ENCODE measurements at places on chromosomes 6 and 20.

GRCh38 chr6:53018446-53018845 lies 23.4 kb upstream of the GSTA4 start:
- no peak for DNase-seq

DNA sequence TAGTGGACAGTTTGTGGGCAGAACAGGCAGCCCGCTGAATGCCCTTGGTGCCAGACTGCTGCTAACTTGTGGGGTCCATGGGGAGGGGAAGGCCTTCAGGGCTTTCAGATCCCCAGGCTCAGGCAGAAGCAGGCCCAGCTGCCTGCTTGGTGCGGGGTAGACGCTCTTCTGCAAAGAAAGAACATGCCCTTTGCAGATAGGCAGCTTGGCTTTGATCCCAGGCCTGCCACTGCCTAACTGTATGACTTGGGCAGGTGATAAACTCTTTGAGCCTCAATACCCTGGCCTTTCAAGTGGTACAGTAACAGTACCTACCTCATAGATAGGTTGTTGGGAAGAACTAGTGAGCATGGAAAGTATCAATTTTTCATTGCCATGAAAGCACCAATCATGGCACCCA lies 28.4 kb downstream of the CHMP4B start:
- no peak for DNase-seq

DNA sequence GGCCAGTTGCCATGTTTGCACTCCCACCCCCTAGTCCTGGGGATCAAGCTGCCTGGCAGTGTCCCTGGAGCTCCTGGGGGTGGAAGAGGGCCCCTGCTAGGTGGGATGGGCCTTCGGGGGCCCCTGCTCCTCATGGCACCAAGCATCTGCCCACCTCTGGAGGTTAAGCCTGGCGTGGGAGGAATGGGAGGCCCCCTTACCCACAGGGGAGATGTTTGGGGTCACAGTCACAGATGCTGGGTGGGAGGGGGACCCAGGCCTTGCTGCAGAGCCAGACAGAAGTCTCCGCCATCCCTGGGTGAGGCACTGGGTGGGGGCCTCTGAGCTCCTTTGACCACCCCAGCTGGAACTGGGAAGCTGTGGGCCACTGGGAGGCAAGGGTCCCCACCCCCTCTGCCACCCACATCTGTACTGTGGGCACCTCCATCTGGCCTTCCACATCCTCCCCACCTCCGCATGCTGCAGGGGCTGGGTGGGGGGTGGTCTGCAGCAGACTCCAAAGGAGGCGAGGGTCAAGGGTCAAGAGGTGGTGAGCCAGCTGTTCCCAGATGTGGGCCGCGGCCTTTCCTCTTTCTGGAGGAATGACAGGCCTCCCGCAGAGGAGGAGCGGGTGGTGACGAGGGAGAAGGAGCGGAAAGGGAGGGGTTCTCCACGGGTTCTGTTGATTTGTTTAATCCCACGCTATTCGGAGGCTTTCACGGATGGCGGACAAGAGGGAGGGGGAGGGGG lies 41.5 kb downstream of the YTHDF1 start:
- DNase-seq, result no peak

- DNase-seq, result no peak
Observed at GRCh38 chr6:46491201-46491627, at the start of gene RCAN2. Gene RCAN2, minus strand, starts transcription at chr6:46491449.

- DNase-seq, result no peak
Observed at GRCh38 chr6:107729098-107729497, 95.0 kb downstream of the SCML4 start.

DNA sequence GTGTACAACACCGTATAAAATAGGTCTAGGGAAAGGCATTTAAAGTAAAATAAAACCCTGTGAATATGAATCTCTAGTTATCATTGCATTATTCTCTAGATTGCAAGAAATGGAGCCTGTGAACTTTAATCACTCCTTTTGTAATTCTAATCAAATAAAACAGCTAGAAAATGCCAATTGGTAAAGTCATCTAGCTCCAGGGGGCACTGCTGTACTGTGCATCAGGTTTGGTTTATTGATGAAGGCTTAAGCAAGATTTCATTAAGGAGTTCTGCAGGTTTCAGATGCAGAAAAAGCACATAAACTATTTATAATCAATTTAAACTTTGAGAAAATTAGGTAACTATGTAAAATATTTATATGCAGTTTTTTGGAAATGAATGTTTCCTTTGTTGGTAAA lies 645.0 kb downstream of the PHF3 start:
- DNase-seq, result no peak

- no peak for DNase-seq
Observed at GRCh38 chr6:147595961-147596360, 87.5 kb downstream of the SAMD5 start.

GRCh38 chr6:157020881-157021343 lies 243.7 kb downstream of the ARID1B start:
- peak; percentile 23 for DNase-seq

- DNase-seq, result no peak
Observed at GRCh38 chr6:72856801-72857200, 234.9 kb downstream of the KCNQ5 start.

DNA sequence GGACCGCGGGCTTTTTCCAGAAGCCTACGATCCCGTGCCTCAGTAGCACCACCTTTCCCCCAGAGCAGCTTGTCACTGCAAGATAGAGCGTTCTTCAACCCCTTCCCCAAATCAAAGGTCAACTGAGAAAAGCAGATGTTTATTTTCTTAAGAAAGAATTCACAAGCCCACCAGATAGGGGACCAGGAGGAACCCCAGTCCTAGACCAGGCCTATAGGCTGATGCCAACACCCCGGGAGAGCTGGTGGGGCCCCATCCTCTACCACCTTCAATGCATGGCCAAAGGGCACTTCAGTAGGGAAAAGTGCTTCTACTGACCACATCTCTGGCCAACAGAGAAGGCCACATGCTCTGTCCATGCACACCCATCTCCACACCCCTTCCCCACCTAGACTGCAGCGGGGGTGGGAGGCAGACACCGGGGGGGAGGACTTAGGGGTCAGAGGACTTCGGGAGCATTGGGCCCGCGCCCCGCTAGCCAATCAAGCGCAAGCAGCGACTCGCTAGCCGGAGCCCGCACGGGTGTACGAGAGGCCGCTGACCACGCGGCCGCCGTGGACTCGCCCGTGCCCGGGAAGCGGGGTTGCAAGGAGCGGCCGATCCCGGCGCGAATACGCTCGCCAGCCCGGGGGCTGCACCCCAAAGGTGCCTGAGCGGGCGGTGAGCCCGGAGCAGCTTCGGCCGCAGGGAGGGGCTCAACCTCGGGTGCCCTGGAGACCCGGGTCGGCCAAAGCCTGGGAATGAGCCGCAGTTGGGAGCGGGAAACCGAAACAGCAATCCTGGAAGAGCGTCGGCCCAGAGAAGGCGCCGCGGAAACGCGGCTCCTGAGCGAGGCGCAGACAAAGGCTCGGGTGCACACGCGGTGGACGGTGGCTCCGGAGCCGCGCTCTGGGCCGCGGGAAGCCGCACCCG lies 2.8 kb downstream of the PDE10A start:
- no peak for DNase-seq

- no peak for DNase-seq
Observed at GRCh38 chr6:14929291-14929690, 316.6 kb upstream of the JARID2 start.

DNA sequence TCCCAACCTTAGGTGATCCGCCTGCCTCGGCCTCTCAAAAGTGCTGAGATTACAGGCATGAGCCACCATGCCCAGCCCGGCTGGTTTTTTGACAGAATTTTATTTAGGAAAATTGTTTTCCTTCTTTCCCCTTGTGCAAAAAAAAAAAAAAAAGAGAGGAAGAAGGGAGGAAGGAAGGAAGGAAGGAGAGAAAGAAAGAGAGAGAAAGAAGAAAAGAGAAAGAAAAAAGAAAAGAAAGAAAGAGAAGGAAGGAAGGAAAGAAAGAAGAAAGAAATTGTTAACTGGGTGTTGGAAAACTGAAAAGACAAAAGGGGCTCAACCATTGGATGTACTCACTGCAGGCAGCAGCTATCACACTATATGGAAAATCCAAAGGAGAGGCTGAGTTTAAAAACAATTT lies 1.4 kb upstream of the RNF8 start:
- DNase-seq, result no peak

DNA sequence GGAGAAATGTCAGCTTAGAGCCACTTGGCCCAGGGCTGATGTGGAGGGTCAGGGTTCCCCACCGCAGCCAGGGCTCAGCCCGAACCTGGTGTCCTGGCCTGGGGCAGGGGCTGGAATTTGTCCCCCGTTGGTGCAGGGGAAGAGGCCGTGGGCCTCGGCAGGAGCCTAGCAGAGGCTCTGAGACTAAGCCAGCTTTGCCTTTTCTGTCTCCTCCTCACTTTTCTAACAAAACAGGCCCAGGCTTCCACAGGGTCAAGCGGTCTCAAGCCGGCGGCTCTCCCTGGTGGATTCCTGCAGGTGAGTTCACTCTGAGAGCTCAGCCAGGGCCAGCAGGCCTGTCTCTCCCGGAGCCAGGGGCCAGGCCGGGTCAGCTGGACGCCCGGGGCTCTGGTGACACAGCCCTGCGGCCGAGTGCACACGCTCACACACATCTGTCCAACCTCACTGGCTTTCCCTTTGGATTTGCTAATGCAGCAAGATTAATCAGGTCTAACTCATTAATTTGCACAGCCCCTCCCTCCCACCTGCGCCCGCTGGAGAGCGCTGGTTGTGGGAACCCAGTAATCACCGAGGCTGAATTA lies 2.9 kb upstream of the CHRNA4 start:
- DNase-seq, result no peak

DNA sequence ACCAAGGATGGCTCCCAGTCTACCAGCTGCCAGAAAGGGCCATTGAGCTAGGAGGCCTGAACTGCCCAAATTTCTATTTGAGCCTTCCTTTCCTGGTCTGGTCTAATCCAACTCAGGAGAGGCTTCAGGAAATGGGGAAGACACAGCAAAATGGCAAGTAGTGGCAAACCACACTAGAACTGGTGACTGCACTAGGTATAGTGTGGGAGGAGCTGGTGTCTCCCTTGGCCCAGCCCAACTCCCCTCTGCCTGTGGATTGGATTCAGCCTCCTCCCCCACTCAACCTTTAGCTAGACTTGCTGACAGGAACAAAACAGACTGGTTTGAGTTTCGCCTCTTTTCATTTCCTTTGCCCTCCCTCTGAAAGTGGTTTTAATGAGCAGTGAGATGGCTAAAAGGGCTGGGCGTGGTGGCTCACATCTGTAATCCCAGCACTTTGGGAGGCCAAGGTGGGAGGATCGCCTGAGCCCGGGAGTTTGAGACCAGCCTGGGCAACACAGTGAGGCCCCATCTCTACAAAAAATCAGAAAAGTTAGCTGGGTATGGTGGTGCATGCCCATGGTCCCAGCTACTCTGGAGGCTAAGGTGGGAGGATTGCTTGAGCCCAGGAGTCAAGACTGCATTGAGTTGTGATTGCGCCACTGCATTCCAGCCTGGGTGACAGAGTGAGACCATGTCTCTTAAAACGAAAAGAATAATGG lies 17.5 kb downstream of the MRPS18A start:
- DNase-seq, result no peak

DNA sequence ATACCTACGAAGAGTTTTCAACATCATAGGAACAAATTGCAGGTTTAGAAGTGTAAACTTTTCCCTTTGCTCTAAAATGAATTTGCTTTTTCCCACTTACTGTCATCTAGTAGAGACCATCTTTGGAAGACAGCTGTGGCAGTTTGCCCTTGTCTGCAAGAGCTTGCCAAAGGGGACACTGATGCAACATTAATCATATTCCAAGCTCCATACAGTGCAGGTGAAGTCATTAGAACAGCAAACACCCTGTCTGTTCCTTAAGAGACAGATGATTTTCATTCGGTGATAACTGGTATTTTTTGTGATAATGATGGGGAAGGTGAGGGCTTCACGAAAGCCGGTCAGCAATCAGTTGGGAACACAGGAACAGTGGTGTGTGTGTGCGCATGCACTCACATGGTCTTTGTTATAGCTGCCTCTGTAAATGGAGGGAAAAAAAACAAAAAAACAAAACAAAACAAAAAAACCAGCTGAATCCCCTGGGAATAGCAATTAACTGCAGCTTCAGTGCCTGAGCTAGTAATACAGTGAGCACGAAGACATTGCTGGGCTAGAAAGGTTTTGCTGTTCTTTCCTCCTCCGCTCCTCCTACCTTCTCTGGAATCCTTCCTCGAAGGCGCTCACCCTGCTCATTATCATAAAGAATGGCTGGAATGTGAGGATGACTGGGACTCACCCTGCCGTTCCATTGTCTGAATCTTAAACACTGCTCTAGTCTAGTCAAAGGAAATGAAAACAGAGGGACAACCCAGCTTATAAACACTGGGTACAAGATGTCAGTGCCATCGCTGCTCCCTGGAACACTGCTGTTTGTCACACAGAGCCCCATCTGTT lies 35.2 kb upstream of the KIF13A start:
- DNase-seq, result no peak

- DNase-seq, result no peak
Observed at GRCh38 chr20:59314997-59315396, 14.6 kb downstream of the EDN3 start.

- no peak for DNase-seq
Observed at GRCh38 chr6:134603561-134603960, 285.6 kb upstream of the SGK1 start.

DNA sequence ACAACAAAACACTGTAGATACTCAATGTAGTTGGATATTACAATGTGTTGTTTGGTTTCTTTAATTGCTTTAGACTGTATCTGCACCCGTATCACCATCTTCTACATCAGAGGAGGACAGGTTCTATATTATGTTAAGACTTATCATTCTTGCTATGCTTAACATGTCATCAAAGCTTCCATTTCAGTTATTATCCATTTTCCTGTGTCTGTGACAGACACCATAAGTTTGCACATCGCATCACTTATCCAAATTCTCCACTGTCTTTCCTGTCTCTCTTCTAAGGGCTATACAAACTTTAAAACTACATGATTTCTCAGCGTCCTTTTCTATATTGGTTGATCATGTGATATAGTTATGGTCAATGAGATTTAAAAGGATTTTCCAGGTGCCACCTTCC lies 719.0 kb downstream of the TBC1D32 start:
- DNase-seq, result no peak

DNA sequence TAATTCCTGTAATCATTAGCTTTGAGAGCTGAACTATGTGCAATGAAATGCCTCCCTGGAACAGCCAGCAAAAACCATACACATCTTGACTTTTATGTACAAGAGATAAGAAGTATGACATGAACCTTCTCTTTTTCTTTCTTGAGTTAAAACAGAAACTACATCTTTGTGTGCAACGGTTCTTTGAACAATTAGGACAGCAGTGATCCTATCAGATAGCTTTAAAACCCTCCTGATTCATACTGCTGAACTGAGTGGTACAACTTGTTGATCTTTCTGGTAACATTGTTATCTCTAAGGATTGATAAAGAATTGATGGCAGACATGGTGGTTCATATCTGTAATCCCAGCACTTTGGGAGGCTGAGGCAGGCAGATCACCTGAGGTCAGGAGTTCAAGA lies 43.4 kb downstream of the TRAF3IP2 start:
- DNase-seq, result no peak

DNA sequence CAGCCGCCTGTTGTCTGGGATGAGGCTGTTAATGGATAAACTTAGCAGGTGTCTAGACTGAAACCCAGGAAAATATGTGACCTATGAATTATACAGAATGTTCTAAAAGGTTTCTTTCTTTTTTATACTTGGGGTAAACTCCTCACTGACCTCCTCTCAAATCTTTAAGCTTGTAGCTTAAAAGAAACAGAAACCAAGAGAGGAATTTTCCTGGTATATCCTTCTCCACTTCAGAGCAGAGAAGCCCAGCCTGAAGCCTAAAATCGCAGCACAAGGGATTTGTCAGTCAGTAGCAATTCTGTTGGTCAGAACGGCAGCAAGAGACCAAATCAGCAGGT lies 99.4 kb upstream of the RIPOR2 start:
- no peak for DNase-seq

GRCh38 chr6:137121401-137121997 lies 51.9 kb downstream of the IL22RA2 start:
- no peak for DNase-seq

GRCh38 chr6:92688342-92688741 lies 731.0 kb downstream of the EPHA7 start:
- DNase-seq, result no peak
